ENCODE measurements at places on chromosomes 5 and 9. TPM values are rescaled to one million over a fixed set of nuclear protein-coding genes. Genes with fewer than 3 reads are reported as not detected.

Gene HMGCS1
- total RNA-seq: 150 TPM

DNA sequence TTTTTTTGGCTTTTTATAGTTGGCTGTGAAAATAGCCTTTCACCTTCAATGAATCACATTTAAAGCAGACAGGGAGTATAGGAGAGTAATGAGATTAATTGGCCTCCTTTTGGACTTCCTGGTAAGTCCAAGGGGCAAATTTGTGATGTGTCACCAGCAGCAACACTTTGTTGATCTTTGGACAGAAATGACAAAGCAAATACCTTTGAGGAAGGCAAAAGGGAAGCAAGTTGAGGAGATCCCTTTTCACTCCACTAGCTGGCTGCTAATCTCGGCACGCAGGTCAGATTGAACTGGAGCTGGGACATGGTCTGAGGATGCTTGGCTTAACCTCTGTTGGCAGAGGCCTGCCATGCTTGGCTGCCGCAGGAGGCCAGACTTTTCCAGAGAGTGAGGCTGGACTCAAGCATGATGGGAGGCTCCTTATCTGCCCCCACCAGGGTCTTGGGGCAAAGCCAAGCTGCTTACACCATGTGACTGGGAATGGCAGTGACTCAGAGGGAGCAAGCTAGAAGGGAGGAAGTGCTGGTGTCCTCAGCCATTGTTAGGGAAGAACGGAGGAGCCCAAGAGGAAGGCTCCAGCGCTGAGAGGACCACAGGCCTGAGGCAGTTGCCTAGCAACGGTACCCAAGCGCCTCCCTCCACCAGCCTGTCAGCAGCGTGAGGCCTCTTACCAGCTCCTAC lies 174.5 kb upstream of the MAP1B start:
- no peak for DNase-seq

GRCh38 chr9:14846871-14847311 lies 63.3 kb downstream of the FREM1 start:
- DNase-seq: peak; percentile 60

DNA sequence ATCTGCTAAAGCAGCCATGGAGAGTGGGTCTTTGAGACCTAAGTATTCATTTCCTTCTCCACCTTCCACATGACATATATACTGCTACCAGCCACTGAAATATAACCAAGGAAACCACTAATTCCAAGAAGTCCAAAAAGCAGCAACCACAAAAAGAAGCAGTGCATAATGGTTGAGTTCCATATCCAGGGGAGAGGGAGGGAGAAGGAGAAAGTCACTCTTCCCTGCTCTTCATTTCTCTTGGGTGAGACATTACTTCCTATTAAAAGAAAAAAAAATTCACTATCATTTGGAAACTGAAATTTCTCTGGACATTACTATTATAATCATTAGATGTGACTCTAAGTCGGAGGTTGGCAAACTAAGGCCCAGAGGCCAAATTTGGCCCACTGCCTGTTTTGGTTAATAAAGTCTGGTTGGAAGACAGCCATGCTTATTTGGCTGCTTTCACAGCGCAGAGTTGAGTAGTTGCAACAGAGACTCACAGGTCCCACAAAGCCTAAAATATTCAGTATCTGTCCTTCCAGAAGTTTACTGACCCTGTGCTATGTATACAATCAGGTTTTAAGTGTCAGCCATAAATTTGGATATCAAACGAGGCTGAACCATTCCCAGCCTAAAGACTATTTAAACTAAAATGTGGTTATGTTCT lies 168.6 kb downstream of the MPDZ start:
- DNase-seq: no peak

GRCh38 chr9:136625101-136626065 lies 37.3 kb upstream of the EGFL7 start:
- DNase-seq: no peak

Gene LCN2
- not detected for total RNA-seq

- no peak for DNase-seq
Measured at GRCh38 chr5:52043137-52043536, 659.9 kb downstream of the ISL1 start.

- DNase-seq: peak; percentile 80
Measured at GRCh38 chr5:177426566-177427210, at the start of gene GRK6. GRK6 (plus strand) TSS chr5:177426676; CDS start chr5:177426846, 170 bp downstream.

Gene NPM1
- 1,119 TPM for total RNA-seq

- DNase-seq: no peak
Measured at GRCh38 chr5:177547736-177548135, 6.6 kb downstream of the FAM193B start.

DNA sequence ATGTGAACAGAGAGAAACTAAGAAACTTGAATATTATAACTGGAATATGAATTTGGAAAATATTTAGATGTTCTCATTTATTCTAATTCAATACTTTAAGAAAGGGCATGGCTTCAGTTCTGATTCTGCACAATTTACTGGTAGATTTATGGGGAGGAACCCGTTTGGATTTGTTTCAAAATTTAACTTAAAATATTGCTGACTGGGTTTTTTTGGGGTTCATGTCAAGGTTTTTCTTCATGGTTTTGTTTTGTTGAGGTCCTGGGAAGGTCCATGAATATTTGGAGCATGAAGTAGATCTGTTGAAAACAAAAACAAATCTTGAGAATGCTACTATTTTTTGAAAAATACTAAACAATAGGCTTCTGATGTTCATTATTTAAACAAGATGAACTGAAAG lies 214.7 kb downstream of the PIK3R1 start:
- DNase-seq: no peak

Gene NDUFA8
- total RNA-seq: 36.1 TPM

Gene RAPGEF6
- total RNA-seq: 40.7 TPM

DNA sequence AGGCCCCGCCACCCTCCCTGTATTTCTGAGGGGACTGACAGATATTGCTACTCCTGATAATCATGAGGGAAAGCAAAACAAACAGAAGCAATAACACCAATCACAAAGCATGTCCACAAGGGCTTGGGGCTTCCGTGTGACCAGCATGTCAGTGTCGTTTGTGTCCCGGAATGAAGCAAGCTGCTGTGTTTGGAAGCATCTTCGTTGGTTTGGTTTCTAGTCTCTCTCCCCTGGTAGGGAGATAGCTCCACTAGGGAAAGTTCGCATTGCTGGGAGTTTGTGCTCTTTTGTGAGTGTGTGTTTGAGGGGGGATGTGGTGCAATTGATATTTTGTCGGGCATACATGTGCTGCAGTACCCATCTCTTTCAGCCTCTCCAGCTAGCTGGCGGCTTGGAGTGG lies 1.4 kb downstream of the GRIA1 start:
- no peak for DNase-seq

DNA sequence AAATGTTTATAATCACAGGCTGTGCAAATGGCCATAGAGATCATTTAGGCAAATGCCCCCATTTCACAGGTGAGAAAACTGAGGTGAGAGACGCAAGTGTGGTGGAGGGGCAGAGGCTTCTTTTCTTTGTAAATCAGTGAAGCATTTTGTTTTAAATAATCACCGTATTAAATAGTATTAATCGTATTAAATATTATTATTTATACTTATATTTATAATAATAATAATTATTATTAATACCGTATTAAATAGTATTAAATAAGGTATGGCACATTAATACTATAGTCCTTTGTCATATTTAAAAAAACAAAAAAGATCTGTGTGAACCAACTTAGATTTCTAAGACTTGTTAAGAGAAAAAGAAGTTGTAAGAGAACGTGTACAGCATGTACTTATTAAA lies 32.6 kb upstream of the SH3PXD2B start:
- no peak for DNase-seq

DNA sequence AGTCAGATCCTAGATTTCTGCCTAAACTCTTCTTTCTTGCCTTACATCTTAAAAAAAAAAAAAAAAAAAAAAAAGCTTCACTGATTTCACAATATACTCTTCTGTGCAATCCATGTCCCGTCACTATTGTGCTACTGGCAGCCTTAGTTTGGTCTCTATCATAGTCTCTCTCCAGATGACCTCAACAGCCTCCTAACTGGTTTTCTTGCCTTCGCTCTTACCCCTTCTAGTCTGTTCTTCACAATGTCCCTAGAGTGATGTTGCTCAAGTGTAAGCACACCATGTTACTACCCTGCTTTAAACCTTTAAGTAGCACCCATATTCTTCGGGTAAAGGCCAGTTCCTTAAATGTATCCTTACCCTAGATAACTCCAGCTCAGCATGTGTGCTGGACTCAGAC lies 25.8 kb downstream of the CD180 start:
- DNase-seq: no peak

Gene OR13D1
- not detected for total RNA-seq

DNA sequence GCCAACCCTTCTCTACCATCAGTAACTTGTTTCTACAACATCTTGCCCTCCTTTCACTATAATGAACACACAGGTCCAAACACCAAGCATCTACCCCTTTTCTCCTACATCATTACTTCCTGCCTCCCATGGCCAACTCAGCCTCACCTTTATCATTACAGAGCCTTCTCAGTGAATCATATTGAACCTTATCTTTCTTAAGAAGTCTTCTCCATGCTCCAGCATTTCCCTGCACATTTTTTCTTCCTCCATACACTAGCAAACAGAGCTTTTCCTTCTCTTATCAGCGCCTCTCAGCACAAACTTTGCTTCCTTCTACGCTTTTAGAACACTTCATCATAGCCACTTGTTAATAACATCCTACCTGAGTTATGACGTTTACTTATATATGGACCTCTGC lies 148.2 kb downstream of the ARL15 start:
- DNase-seq: no peak

DNA sequence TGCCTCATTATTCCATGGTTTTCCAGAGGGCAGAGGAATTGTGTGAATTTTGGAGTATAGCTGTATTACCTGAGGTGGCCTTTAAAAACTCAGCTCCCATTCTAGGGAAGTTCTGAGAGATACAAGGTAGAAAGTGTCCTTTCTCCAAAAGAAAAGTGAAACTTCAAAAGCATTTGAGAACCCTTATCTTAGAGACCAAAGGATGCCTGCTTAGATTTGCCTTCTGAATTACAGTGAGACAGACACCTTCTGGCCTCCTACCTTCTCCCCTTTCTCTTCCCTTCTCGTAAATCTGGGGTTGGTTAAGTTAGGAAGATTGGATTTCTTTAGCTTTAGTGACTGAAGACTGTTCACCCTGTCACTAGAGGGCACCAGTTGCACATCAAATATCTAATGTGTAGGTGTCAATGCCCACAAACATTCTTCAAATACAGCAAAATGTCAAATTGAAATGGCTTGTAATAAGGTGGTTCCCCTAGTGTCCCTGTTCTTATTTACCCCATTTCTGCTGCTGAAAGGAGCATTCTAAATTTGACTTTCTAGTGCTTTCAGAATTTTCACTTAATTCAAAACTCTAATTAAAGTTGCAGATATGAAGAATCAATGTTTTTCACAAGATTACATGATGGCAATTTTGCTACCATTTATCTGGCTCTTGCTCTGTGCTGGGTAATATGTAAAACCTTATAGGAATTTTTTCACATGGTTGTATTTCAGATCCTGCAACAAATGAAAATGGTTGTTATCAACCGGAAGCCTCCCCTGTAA lies 46.7 kb downstream of the PRRC1 start:
- DNase-seq: peak; percentile 38

- peak; percentile 27 for DNase-seq
Measured at GRCh38 chr5:107979900-107980299, 309.2 kb upstream of the EFNA5 start.

DNA sequence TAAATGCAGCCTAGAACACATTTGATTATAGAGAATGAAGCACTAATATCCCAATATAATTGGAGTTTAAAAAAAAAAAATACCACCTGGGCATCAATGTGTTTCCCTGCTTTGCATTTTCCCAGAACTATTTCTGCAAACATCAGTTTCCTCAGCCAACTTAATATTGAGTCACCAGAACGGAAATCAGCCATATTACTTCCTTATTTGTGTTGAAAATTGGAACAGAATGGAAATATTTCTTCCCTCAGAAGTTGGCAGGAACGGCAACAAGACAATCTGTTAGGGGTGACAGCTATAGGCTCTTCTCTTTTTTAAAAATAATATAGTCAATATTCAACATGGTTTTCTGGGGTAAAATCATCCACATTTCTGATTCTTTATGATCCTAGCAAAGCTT lies 4.0 kb downstream of the MFAP3 start:
- no peak for DNase-seq

DNA sequence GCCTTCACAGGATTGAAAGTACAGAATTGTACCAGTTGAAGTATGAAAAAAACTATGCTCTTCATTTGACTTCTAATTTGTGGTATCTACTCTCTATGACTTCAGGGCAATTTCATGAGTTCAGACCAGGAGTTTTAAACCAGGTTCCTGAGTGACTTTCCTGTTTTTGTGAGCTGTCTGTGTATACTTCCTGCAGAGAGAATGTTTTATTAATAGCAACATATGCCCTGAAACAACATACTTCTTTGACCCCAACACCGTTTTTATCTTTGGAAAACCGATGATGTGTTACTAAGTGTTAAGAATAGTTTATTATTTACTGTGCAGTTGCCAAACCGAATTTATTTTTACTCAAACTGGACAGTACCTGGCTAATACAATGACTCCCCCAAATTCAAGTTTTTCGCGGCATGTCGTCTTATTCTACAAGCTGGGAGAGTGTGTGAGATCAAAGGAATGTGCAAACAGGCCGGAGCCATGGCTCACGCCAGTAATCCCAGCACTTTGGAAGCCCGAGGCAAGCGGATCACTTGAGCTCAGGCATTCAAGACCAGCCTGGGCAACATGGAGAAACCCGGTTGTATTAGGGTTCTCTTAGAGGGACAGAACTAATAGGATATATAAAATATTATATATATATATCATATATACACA lies 58.7 kb upstream of the ERBIN start:
- DNase-seq: no peak

DNA sequence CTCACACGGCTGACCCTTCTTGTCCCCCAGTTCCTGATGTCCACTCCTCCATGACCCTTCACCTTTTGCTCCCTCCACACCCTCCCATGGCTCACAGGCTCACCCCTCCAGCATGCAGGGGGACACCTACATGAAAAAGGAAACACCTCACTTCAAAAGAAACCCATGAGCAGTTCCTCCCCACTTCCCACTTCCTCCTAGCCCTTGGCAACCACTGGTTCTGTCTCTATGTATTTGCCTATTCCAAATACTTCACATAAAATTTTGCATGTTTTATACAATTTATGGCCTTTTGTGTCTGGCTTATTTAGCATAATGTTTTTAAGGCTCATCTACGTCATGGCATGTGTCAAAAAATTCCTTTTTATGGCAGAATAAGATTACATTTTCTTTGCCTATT lies 100.2 kb upstream of the S1PR3 start:
- no peak for DNase-seq

All from activated CD4-positive, alpha-beta memory T cell treated with anti-CD3 and anti-CD28 coated beads, Interleukin-2, amount 10 ng/mL, durations not matched to agents 7 days and 5 days (primary cell).